ENCODE measurements at places on chromosomes 5 and 9. TPM values are rescaled to one million over a fixed set of nuclear protein-coding genes. Genes with fewer than 3 reads are reported as not detected.
A peak's percentile ranks its signal among the peaks of the same experiment; 100 is the strongest.

DNA sequence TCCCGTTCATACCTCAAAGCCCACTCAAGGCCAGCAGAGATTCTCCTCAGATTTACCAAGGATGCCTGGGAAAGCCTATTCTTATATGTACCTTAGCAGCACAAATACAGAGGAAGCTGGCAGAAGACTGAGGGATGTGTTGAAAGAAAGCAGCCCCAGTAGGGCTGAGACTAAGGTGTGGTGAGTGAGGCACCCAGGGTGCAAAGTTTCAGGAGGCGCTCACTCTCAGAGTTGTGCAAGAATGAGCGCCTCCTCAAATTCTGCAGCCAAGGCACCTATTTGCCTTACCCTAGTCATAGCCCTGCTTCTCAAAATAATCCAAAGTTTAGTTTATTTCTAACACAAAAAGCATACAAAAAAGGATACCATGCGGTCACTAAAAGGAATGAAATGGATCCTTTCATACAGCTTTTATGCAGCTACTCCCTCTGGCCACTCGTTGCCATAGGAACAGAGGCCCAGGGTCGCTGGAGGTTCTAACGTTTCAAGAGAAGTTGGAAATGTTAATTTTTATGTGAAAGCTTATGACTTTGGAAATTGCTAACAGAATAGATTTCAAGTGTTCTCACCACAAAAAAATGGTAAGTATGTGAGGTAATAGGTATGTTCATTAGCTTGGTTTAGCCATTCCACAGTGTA, 79.7 kb upstream of the SMIM23 start:
- no peak for DNase-seq

- no peak for DNase-seq
Observed at GRCh38 chr9:108691614-108692013, 164.2 kb downstream of the ACTL7B start.

Gene TMEM215
- not detected for total RNA-seq

DNA sequence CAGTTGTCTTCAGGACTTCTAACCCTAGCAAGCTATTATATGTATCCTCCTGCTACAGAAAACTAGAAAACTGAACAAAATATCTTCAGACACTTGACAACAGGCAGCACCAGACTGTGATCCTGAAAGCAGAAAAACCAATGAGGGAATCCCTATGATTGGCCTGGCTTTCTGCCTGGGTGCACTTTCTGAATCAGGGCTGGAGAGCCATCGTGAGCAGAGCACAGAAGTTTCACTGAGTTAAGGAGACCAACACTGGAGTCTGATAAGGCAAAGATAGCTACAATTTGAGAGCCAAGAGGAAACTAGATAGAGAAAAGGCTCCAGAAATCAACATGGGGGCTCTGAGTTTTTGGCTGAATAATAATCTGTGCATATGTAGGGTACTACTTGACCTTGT, 106.5 kb downstream of the FANCC start:
- DNase-seq, result no peak

GRCh38 chr9:138066049-138066448, 188.5 kb downstream of the CACNA1B start:
- no peak for DNase-seq

Gene HTR4
- not detected for total RNA-seq

DNA sequence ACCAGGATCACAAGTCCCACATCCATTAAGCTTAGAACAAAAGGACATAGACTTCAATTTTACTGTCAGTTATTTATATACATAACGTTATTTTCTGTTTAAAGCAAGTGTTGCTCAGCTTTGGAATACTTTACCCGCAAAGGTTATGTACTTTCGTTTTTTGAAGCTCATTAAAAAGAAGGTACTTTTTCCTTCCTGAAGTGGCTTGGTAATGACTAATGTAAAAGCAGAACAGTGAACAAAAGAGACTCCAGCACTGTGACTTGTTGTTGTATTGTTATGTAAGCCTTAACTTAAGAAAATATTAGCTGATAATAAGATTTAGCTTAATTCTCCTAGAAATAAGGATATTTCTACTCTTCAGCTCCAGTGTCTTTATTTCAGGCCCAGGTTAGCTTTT, 97.3 kb upstream of the SLCO6A1 start:
- DNase-seq, result no peak

Gene IRGM
- not detected for total RNA-seq

- no peak for DNase-seq
Observed at GRCh38 chr9:106146066-106146840, 451.9 kb downstream of the TMEM38B start.

GRCh38 chr9:89116064-89116804, 62.4 kb downstream of the SHC3 start:
- peak; percentile 4 for DNase-seq

DNA sequence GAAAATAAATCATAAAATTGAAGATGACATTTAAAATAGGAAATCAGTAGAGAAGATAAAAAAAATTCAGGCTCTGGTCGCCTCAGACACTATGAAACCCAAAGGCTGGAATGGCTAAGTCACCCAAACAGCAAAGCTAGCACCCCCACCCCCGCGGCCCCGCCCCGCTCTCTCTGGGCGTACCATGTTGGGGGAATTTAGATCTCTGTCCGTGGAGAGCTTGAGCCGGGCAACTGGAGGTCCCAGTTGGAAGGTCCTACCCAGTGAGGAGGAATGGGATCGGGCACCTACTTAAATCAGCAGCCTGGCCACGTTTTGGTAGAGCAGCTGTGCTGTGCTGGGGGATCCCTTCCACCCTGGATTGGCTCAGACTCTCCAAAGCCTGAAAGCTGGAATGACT, 150.6 kb upstream of the ANKRD55 start:
- DNase-seq, result no peak

DNA sequence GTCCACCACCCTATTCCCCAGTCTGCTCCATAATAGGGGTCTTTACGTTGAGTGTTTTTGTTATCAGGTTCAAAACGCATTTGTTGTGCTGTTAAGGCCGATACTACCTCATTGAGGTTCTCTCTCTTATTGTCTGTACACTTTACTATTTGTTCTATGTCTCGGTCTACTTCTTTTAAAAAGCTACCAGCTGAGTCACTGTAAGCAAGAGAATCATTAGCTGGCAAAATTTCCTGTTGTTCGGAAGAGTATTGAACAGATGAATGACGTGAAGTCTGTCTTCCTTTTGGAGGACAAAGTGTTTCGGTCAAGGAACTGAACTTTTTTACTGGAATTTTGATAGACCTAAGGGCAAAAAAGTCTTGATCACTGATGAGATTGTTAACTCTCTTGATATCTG, 10.3 kb downstream of the LYSMD3 start:
- no peak for DNase-seq

Gene ZNF354C
- total RNA-seq, result 2.5 TPM

Gene ALDH1A1
- total RNA-seq, result not detected
